IMR-90 (cell line): ENCODE measurements at places on chromosomes 16 and 17. TPM values are rescaled to one million over a fixed set of nuclear protein-coding genes. Genes with fewer than 3 reads are reported as not detected.

DNA sequence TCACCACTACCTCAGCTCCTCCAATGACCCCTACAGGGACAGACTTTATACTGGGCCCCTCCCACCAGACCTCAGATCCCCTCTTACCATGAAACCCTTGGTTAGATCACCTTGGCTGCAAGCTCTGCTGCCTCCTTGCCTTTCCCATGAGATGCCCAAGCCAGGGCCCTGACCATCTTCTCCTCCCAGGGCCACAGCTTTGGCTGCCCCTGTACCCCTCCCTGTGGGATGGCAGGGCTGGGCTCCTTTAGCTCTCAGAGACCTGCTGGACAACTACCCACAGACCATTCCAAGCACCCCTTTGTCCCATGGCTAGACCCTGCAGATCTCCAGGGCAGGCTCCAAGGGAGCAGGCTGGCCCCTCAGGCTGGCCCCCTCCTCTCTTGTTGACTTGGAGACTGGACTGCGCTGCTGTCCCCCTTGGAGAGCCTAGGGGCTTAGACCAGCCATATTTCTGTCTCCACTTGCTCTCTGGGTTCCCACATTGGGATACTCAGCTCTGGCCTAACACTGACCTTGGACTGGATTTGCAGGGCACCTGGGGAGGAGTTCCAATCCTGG is 1692.7 kb downstream of the TP53TG3F start:
- DNase-seq, result no peak

The CSH2 gene
- total RNA-seq, result not detected in 2 replicates

DNA sequence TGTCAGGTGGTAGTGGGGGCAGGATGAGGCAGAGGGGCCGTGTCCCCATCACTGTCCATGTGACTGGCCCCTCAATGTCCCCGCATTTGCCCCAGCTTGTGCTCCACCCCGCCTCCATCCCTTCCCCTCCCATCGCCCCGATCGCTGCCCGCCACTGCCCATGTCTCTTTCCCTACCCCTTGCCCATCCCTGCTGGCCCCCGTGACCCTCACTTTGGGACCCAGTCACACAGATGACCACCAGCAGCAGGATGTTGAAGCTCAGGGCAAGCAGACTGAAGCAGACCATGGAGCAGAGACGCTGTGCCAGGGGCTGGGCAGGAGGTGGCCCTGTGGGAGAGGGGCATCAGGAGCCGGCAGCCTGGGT is 6.1 kb downstream of the ASGR2 start:
- DNase-seq, result no peak

The SDR42E2 gene
- not detected in 2 replicates for total RNA-seq

DNA sequence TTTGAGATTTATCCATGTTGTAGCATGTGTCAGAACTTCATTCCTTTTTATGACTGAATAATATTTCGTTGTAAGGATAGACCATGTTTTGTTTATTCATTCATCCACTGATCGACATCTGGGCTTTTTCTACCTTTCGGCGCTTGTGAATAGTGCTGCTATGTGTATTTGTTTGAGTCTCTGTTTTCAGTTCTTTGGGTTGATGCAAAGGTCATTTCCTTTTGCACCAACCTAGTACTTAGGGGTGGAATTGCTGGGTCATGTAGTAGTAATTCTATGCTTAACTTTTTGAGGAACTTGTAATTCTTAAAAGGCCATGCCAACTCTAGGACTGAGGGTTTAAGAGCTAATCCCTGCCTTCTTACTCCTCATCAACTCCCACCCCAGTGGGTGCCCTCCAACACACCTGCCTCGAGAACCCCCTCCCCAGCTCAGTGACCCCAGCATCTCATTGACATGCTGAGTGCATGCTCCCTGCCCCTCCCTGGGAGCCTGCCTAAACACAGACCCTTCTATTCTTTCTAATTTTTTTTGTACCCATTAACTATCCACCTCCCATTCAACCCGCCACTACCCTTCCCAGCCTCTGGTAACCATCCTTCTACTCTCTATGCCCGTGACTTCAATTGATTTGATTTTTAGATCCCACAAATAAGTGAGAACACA is 51.2 kb downstream of the ABAT start:
- no peak for DNase-seq

The NR1D1 gene
- total RNA-seq, result 0.28 and 0.36 TPM in 2 replicates

The TNFRSF17 gene
- not detected in 2 replicates for total RNA-seq

DNA sequence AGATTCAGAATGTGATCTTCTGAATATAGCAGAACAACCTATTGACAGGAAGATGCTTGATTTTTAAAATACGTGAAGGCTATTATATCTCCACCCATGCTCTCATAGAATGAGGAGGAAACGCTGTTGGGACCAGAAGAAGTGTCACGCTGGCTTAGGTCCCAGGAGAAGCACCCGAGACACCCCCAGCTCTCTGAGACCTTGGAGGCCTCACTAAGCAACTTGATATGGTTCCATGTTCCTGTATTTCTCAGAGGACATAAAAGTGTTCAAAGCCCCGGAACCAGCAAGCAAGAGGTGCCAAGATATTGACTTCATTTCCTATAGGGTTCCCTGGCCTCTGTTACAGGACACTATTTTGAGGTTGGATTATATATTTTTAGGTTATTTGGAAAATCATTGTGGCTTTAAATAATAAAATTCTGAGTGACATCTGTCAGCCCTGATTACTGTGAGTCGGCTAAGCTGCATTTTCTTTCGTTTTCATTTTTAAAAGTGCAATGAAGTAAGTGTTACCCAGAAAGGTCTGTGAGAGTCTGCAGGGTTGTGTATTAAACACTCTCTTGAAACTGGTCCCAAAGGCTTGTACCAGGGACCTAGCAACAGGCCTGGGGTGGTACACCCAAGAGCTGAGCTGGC is 400.0 kb downstream of the SOX9 start:
- DNase-seq, result no peak

The CD300H gene
- not detected in 2 replicates for total RNA-seq

GRCh38 chr17:69672924-69673323 is 258.4 kb downstream of the MAP2K6 start:
- peak; percentile 87 for DNase-seq

The CPHXL gene
- not detected in 2 replicates for total RNA-seq

The KRT15 gene
- 2.9 and 3.6 TPM in 2 replicates for total RNA-seq

GRCh38 chr16:70565053-70565452 is 41.4 kb downstream of the SF3B3 start:
- DNase-seq, result no peak

DNA sequence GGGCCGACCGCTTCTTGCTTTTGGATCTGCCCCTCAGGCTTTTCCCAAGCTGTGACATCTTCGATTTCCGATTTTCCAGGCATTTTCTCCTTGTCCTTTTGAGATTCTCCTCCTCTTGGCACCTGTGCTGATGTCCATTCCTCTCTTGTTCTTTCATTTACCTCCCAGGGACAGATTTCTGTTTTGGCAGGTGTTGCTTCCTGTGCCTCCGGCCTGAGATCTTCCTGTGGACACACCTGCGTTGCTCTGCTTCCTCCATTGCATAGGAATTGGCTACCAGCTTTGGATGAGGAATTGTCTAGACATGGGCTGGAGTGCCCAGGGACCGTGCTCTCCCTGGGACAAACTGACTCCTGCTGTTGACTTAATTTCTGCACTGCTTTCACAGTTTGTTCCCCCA is 15.1 kb downstream of the GPR179 start:
- DNase-seq, result no peak
